Hepatocyte (in vitro differentiated cells): ENCODE measurements at places on chromosomes 16 and 17. TPM values are rescaled to one million over a fixed set of nuclear protein-coding genes. Genes with fewer than 3 reads are reported as not detected.

Gene KRTAP9-4
- not detected in 2 replicates for polyA plus RNA-seq

Gene ZNF646
- polyA plus RNA-seq = 3.1 and 4.8 TPM in 2 replicates

DNA sequence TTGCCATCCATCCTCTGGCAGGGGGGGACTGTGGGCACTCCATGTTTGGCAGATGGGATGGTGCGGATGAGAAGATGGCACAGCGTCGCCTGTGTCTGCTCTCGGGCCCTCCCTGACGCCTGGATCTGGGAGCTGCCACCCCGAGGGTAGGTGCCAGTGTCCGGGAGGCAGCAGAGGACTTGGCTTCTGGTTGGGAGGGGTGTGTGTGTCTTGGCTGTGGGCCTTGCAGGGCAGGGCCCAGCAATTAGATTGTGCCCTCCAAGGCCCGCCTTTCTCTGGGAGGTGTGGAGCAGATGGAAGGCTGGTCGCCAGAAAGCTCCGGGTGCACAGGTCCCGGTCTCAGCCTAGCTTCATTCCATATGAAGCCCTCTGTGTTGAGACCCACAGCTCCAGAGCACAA lies 1.4 kb downstream of the RAP1GAP2 start:
- H3K4me3 ChIP-seq = no peak overlapping the region
- no peaks in the 10 kb centered on the region for H3K4me1 ChIP-seq
- no peak overlapping the region for H3K27ac ChIP-seq
- no peaks in the 10 kb centered on the region for H3K27me3 ChIP-seq
- DNase-seq = no peak
- no peaks in the 10 kb centered on the region for H3K36me3 ChIP-seq

DNA sequence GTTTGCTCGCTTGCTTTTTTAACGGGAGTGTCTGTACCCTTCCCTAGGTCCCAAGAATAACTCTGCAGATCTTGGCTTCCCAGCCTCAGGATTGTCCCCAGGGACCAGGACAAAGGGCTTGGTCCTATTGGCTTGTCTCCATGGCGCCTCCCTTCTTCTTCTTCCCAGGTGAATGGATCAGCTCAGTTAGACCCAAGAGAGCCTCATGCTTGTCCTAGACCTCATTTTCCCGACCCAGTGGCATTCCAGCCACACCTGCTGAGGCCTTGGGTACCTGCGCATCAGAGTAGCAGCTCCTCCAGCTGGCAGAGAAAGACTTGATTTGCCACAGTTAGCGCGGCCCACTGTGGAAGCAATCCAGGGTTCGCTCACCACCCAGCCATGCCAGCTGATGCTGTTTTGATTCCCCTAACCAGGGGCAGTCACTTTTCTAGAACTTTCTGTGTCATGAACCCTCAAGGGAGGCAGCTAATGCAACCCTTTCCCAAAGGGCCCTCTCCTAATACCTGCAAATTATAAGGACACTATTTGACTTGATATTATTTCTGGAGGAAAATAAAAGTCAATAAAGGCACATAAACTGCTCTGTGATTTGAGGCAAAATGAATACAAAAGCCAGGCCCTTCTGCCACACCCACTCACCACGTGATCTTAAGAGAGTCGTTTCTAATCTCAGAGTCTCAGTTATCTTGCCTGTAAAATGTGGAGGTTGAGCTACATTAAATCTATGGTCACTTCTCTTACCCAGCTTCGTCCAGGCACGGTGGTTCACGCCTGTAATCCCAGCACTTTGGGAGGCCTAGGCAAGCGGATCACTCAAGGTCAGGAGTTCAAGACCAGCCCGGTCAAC lies 13.9 kb downstream of the GPR142 start:
- no peak for DNase-seq
- H3K4me3 ChIP-seq = no peak overlapping the region
- H3K27ac ChIP-seq = peak overlapping the region; percentile 57
- no peaks in the 10 kb centered on the region for H3K36me3 ChIP-seq
- peaks cover 10% of the 10 kb centered on the region for H3K4me1 ChIP-seq

- H3K27ac ChIP-seq = peak overlapping the region; percentile 94
- no peaks in the 10 kb centered on the region for H3K27me3 ChIP-seq
- H3K36me3 ChIP-seq = no peaks in the 10 kb centered on the region
- peak overlapping the region; percentile 82 for H3K4me3 ChIP-seq
Measured at GRCh38 chr17:77281904-77282367, 141.2 kb downstream of the SEC14L1 start.

DNA sequence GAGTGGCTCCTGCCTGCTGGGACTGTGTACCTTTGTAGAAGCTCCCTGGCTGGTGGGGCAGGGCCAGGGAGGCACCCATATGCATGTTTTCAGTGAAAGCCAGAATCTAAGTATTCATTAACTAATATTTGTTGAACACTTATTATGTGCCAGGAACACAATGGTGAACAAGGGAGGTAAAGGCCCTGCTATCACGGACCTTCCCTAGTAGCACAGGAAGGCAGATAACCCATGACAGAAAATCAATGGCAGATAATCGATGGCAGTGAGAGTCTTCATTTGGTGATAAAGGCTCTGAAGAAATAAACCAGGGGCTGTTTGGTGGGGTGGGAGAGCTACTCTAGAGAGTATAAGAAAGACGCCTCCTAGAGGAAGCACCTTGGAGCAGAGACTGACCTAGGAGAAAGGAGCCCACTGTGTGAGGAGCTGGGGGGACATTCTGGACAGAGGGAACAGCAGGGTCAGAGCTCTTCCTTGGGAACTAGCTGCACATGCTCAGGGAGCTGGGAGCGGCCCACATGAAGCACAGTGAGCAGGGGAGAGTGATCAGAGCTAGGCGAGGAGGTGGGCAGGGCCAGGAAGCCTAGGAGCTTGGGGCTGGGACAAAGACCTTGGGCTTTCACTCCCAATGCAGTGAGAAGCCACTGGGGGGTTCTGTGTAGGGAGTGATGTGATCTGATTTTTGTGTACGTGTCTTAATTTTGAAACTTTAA lies 78.5 kb downstream of the SPECC1 start:
- no peaks in the 10 kb centered on the region for H3K36me3 ChIP-seq
- no peak overlapping the region for H3K4me3 ChIP-seq
- no peaks in the 10 kb centered on the region for H3K27me3 ChIP-seq
- no peak for DNase-seq

DNA sequence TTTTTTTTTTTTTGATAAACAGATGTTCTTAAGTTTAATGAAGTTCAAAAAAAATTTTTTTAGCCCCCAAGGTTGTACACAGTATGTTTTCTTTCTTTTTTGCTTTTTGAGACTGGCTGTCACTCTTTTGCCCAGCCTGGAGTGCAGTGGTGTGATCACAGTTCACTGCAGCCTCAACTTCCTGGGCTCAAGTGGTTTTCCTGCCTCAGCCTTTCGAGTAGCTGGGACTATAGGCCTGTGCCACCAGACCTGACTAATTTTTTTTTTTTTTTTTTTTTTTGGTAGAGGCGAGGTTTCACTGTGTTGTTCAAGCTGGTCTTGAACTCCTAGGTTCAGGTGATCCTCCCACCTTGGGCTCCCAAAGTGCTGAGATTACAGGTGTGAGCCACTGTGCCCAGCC lies 12.8 kb downstream of the ITGAE start:
- no peaks in the 10 kb centered on the region for H3K4me1 ChIP-seq
- no peak overlapping the region for H3K4me3 ChIP-seq
- no peaks in the 10 kb centered on the region for H3K36me3 ChIP-seq

- no peak overlapping the region for H3K27ac ChIP-seq
- H3K4me3 ChIP-seq = no peak overlapping the region
- H3K36me3 ChIP-seq = no peaks in the 10 kb centered on the region
- H3K27me3 ChIP-seq = peaks cover 4% of the 10 kb centered on the region
Measured at GRCh38 chr16:30992931-30993816, 8.2 kb downstream of the HSD3B7 start.

- no peaks in the 10 kb centered on the region for H3K27me3 ChIP-seq
- peaks cover 15% of the 10 kb centered on the region for H3K4me1 ChIP-seq
- H3K36me3 ChIP-seq = no peaks in the 10 kb centered on the region
- no peak overlapping the region for H3K4me3 ChIP-seq
Measured at GRCh38 chr17:13477180-13477611, 124.5 kb downstream of the HS3ST3A1 start.
